ENCODE measurements at places on chromosomes 3 and 15.

- DNase-seq: no peak
Observed at GRCh38 chr3:7254251-7254650, 393.3 kb downstream of the GRM7 start.

DNA sequence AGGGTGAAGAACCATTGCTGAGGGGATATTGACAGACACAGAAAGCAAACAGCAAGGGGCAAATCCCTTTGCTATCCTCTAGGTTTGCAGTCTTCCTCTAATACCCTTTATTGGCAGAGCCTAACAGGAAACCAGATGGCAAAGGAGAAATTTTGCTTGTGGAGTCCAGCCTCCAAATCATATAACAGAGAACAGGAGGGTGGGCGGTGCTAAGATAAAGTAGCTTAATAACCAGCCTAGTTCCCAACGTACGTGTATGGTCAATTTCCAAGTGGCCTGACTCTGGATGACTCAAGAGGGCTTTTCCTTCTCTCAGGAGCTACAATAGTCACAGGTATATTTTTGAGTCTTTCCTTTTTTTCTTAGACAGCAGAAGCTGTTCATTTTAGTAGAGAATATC, 404.5 kb downstream of the PDCD6IP start:
- no peak for DNase-seq

DNA sequence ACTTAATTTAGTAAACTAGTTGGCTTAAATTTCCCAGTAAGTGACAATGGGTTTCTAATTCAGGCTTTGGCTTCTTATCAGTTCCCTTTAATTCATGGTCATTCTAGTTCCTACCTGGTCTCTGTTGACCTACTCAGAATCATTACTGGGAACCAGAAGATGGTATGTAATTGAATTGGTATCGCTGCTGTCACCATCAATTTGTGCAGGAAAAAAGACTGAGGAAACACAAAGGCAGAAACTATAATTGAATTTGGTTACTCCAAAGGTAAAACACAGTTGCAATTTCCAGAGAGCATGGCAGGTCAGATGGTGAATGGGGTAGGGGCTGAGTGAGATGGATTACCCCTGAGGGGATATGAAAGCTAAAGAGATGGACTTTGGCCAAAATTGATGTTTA, 226.5 kb upstream of the GAP43 start:
- DNase-seq: no peak

DNA sequence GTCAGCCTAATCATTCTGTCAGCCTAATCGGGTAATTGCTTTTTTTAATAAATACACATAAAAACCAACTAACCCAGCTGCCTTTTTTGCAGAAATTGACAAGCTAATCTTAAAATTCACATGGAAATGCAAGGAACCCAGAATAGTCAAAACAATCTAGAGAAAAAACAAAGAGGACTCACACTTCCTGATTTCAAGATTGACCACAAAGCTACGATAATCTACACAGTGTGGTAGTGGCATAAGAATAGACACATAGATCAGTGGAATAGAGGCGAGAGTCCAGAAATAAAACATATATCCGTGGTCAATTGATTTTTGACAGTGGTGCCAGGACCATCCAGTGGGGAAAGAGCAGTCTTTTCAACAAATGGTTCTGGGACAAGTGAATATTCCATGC, 2.4 kb upstream of the C3orf20 start:
- no peak for DNase-seq

- no peak for DNase-seq
Observed at GRCh38 chr15:87716422-87716821, 540.1 kb downstream of the NTRK3 start.

GRCh38 chr3:118948146-118948545, 86.5 kb downstream of the IGSF11 start:
- DNase-seq: no peak

Measured in NCI-H1105 (cell line).